ENCODE measurements at places on chromosomes 6 and 20.
A peak's percentile ranks its signal among the peaks of the same experiment; 100 is the strongest.

- no peak for DNase-seq
These were observed 100.1 kb upstream of the INSM1 start for GRCh38 chr20:20267685-20268370.

- no peak for DNase-seq
These were observed 27.1 kb upstream of the HLA-DOA start for GRCh38 chr6:33036535-33036934.

DNA sequence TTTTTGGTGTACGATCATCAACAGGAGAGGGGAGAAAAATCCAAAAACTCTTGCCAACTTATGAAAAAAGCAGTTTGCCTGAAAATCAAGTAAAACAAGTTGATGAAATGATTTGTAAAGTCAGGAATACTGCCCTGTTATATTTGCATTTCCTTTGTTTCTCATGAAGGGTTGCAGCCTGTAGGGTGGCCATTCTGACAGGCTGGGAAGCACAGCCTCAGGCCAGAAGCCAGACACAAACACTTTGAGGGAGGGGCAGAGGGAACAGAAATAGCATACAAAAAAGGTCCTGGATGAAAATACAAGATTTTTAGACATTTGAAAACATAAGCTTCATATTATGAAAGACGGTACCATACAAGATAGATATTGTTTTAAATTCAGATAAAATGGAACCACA, 109.8 kb downstream of the DTNBP1 start:
- DNase-seq = no peak

DNA sequence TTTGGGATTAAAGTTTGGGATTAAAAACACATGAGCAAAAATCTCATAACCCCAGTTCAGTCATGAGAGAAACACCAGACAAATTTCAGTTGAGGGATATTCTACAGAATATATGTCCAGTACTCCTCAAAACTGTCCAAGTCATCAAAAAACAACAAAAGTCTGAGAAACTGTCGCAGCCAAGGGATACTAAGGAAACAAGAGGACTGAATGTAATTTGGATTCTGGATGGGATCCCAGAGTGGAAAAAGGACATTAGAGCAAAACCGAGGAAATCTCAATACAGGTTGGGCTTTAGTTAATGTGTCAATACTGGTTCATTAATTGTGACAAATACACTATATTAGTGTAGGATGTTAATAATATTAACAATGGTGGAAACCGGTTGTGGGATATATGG, 219.3 kb downstream of the BCKDHB start:
- DNase-seq = no peak

GRCh38 chr6:45430590-45431202, 53.0 kb upstream of the SUPT3H start:
- DNase-seq = no peak

- DNase-seq = no peak
These were observed 262.6 kb upstream of the PRND start for GRCh38 chr20:4459081-4459480.

GRCh38 chr6:75077701-75078100, 128.2 kb downstream of the COL12A1 start:
- no peak for DNase-seq

DNA sequence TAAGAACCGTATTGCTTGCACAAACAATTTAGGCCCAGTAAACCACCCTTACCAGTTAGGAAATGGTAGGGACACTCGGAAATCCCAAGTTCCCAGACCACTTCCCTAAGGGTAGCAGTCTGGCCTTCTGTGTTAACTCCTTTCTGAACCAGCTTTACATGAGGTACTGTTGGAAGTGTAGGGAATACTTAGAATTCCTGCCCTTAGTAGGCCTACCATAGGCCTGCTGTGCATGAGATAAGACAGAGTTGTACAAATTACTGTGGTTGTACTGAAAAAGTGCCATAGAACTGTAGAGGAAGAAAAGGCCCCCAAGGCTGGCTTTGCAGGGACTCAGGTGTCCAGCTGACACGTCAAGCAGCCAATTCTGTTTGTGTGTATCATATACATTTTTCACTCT, 11.1 kb downstream of the RPRD1B start:
- no peak for DNase-seq

DNA sequence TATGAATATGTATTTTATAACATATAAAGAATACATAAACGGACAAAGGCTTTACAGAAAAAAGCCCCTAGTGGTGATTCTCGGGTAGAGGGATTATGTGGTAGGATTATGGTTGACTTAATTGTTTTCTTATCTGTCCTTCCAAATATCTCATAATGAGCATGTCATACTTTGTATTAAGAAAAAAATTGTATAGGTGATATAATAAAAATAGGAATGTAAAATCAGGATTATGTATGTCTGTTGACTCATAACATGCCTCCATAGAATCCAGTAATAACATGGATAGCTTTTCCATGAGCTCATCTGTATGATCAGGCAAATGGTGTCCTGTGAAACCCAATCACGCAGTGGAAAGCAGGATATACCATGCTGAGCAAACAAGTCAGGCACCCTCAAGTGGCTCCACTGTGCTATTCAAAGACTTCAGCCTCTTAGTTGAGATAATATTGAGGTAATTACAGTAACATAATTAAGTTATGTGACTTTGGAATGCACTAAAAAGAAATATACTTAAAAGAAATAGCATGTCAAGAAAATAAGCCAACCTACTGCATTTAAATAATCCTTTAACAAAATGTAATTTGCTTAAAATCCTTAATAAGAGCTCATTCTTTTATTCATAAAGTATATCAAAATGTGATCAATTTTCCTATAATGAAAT, 39.6 kb upstream of the PRELID3B start:
- DNase-seq = no peak

DNA sequence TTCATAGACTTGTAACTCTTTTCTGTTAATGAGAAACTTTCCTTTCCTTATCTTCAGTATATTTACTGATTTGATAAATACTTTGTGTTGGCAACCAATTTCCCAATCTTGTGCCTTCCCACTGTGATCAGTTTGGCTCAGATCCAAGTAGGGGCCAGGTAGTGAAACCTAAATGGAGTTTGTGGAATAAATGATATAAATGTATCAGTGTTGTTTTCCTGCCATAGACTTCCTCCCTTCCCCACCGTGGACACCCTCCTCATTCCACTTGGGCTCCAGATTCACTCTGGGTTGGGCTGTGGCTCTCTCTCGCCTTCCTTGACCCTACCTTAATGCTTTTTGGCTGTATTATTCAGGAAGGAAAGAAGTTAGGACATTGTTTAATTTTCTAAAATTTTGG, 1.3 kb downstream of the ZKSCAN3 start:
- DNase-seq = no peak

GRCh38 chr6:158131926-158132325, 36.1 kb downstream of the SERAC1 start:
- DNase-seq = peak; percentile 19

DNA sequence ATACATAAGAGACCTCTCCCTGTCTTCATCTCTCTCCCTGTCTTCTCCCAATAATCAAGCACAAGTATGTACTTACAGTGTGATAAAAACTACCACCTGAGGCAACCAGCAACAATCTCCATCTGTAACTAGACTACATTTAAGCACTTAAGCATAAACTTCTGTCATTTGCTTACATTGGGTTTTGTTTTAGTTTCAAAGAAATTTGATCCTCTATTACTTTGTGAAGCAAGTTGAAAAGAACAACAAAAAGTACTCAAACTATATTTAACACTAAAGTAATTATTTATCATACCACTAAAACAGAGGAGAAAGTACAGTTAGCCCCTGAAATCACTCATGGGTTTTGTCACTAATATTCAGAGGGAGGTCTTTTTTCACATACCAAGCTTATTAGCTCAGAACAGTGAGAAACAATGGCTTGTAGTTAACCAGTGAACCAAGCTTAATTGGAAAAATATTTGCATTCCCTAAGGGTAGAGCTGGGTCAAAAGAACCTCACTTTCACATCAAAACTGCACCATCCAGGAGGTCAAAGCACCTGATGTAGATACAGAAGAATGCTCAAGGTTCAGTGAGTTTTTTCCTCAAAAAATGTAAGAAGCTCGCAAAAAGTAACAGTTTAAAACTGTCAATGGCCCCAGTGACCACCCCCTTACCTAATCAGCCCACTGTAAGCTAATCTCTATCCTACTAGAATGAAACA, 34.1 kb downstream of the DCDC2 start:
- peak; percentile 88 for DNase-seq

- DNase-seq = no peak
These were observed 94.1 kb upstream of the BMP5 start for GRCh38 chr6:55969526-55969925.

GRCh38 chr20:24640686-24641085, 171.3 kb downstream of the SYNDIG1 start:
- DNase-seq = no peak
